Right lobe of liver (tissue), 6 donors: ENCODE measurements at places on chromosomes 16 and 17. TPM values are rescaled to one million over a fixed set of nuclear protein-coding genes. Genes with fewer than 3 reads are reported as not detected.

DNAJA3 gene
- total RNA-seq: 36.4 TPM

NPW gene
- total RNA-seq: 12.3 TPM

CLEC3A gene
- total RNA-seq: not detected

PPP1R27 gene
- not detected for total RNA-seq

CLEC18B gene
- not detected for total RNA-seq

MMP25 gene
- total RNA-seq: 1.5 TPM

- DNase-seq: no peak
Observed at GRCh38 chr16:46918400-46918799, 34.2 kb downstream of the GPT2 start.

DNA sequence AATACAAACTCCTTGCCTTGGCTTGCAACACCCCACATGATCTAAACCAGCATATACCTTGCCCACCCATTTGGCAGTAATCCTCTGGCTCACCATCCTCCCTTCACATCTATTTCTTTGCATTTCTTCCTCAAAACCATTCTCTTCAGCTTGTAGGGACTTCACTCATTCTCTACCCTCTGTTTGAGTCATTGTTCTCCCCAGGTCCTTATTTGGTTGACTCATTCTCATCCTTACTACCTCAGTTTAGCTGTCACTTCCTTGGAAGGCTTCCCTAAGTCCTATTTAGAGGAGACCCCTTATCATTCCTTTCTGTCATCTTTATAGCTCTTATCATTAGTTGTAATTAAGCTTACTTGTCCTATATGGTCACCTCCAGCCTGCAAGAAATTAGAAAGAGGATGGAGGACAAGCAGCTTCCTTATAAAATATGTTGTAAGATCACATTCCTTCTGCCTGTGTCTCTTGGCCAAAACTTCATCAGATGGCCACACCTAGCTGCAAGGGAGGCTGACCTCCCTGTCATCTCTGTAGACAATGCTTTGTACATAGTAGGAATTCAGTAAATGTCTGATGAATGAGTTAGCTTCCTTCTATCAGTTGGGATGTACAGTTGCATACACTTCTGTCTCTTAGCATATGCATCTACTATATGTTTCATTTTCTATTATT, 1.7 kb downstream of the TTC19 start:
- DNase-seq: no peak

GRCh38 chr17:4574448-4575045, 9.8 kb upstream of the SMTNL2 start:
- no peak for DNase-seq

DNA sequence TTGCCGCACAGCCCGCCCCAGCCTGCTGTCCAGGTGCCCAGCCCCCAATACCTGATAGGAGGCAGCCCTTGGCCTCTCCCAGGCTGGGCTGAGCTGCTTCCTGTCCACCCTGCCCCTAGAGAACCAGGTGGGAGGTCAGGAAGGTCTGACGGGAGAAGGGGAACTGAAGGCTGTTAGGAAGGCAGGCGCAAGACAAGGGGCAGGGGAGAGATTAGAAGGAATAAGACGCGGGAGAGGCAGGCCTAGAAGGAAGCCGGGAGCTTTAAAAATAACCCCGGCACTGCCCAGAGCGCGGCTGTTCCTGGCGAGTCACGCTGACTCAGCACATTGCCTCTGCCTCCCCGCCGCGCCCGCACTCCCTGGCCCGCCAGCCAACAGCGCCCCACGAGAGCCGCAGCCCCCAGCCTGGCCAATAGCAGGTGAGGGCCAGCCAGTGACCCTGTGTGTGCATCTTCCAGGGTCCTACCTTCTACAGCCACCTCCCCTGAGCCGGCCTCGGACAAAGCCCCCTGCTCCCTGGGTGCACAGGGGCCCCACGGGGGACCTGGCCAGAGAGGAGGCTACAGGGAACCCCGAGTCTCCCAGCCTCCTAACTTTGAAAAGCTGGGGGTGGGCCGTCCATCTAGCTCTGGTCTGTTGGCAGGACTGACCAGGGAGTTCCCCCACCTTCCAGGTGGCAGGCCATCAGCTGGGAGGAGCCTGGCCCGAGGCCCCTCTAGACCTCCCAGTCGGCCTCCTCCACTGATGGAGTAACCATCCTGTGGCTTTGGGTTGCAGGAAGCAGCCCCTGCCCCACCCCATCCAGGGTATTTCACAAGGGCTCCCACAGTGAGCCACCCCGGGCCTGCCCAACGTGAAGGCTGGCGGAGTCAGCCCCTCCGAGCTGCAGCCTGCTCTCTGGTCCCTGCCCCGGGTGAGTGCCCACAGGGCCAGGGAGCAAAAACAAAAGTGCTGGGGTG, 4.0 kb downstream of the MAFG start:
- peak; percentile 79 for DNase-seq
